Hematopoietic multipotent progenitor cell treated with erythropoietin and hydrocortisone succinate and interleukin-3 and kit ligand, for 4 days (in vitro differentiated cells): ENCODE measurements at places on chromosomes 12 and 14.

DNA sequence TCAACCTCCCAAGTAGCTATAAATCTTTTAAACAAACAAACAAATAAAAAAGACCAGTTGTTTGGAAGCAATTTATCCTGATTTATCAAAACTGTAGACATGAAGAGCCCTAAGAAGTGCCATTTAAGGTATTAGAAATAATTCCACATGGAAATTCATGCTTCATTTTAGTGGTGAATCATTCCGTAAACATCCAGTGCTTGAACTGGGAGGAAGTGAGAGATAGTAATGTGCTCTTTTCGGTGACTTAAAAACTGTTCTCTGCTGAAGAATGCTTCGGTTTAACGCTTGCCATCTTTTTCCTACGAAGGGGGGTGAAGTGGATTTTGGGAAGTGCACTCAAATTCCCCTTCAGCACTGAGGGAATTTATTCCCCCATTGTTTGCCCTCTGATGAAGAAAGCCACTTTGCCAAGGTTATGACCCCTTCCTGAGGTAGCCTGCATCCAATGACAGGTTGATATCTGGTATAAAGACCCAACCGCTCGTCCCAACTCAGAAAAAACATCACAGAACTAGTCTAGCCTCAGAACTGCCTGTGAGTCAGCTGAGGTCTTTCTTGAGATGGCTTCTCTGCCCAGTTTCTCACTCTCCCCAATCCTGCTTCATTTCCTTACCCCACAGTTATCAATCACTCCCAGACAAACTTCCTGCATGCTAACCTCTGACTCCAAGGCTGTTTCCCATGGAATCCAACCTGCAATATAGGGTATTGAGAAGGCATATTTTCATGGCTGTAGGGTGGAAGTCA lies 244.1 kb downstream of the AEBP2 start:
- DNase-seq = no peak

DNA sequence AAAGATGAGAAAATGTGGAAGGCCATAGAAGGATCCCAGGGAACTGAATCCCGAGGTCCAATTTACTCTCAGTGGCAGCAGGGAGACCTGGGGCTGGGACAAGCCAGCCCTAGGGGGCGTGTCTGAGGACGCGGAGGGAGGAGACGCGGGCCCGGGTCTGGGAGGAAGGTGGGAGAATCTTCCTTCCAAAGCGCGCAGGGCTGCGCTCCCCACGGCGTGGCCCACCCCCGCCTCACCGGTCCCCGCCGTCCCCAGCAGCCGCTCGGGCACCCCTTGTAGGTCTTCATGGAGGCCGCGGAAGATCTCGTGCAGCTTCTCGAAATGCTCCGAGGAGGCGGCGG lies 323 bp downstream of the VTI1B start:
- peak; percentile 77 for DNase-seq

DNA sequence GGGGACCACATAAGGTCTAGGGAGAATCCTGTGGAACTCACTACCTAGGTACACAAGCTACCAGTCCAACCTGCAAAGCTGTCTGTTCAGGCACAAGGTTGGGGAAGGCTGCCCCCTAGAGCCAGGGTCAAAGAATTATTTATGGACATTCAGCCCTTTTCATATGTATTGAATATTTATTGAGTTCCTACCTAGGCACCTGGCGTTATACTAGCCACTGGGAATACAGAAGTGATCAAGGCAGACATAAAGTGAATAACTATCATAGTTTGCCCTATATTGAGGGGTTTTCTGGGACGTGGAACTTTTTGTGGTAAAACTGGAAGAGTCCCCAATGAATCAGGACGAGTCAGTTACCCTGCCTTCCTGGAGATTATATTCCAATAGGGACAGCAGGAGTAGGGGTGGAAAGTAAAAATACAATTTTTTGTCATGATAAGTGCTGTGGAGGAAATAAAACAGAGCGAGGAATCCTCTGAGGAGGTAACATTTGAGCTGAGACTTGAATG lies 5.8 kb upstream of the SLC48A1 start:
- DNase-seq = peak; percentile 83

GRCh38 chr12:132204063-132204792 lies 60.0 kb downstream of the NOC4L start:
- DNase-seq = no peak

- DNase-seq = peak; percentile 92
Measured at GRCh38 chr12:69284131-69284530, 44.8 kb downstream of the CPSF6 start.

GRCh38 chr12:120352117-120352516 lies 16.8 kb downstream of the MSI1 start:
- DNase-seq = no peak

DNA sequence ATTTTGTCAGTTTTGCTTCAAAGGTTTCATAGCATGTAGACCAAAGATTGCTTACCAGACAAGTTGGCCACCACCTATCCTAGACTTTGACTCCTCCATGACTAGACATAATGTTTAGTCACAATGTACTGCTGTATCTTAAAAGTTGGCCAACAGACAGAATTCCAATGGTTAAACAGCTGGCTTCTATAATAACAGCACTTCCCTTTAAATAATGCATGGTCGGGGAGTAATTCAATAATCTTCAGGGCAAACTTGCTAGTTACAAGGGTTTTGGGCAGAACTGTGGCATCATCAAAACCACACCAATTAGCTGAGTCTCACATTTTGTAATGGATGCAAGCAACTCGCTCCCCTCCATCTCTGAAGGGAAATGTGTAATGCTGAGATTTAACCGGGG lies 56.9 kb downstream of the IGF1 start:
- no peak for DNase-seq

DNA sequence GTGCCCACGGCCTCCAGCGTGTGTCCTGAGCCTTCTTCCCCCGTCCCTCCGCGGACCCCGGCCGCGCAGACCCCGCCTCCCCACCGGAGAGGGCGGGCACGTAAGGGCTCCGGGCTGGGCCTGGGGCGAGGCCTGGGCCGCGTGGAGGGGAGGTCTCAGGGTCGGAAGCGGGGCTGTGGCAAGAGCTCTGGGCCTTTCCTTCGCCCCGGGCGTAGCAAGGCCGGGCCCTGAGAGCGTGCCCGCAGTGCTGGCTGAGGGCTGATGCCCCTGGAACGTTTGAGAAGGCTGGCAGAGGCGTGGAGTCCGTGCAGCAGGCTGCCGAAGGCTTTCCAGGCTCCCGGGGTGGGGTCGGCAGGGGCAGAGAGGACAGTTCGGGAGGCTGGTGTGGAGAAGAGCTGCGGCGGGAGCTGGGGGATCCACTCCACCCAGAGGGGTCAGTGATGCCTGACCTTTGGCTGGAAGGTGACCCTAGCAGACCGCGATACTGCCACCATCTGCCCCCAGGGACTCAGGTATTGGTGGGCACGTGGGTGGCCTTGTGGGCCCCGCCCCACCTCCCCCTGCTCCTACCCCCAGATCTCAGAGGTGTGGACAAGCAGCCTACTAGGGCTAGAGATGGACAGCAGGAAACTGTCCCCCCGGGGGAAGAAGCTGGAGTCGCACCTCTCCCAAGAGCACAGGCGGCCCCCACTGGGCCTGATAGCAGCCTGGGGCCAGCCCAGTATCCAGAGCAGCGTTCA lies 558 bp downstream of the TEX22 start:
- peak; percentile 83 for DNase-seq

DNA sequence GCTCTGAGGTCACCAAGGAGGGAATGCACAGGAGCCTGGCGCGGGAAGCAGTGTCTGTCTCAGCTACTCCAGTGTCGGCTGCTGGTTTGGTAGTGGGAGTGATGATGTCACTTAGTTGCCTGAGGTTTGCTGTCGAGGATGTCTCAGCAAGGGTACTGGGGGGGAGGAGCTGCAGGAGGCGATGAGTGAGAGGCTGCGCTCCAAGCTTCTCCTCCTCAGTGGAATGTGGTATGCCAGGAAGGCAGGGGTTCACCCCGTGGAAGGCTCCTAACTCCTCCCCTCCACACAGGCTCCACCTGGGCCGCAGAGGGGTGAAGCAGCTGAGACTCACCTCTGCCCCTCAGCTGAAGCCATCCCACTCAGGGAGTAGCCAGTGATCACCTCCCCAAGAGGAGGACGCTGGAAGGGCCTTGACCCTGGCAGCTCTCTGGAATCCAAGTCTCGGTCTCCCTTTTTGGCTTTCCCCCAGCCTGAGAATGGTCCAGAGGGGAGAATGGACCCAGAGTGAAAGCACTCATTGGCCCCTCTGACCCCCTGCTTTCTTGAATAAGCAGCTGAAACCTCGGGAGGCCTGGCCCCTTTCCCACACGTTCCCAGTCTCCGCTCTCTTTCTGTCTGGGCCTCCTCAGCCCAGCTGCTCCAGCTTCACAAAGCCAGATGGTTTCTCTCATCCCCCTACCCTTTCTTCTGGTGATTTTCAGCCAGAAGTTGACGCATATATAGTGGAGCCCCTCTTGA lies 178.9 kb upstream of the FKBP4 start:
- no peak for DNase-seq

DNA sequence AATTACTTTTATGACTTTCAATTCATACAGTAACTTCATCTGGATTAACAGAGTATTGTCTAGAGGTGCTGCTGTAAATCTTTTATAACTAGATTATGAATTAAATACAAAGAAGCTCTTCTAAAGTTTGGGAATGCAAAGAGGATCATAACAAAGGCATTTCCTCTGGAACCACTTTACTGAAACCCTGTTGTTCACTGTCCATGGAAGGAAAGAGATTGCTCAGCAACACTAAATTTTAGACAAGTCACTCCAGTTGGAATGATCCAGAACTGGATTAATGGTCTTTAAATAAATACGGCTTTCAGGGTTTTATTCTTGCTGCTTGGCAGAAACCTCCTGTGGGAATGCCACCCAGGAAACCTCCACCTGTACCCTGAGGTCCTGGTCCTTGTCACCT lies 250.6 kb downstream of the KSR2 start:
- DNase-seq = no peak

- DNase-seq = no peak
Measured at GRCh38 chr14:103693515-103693914, 21.7 kb downstream of the XRCC3 start.

DNA sequence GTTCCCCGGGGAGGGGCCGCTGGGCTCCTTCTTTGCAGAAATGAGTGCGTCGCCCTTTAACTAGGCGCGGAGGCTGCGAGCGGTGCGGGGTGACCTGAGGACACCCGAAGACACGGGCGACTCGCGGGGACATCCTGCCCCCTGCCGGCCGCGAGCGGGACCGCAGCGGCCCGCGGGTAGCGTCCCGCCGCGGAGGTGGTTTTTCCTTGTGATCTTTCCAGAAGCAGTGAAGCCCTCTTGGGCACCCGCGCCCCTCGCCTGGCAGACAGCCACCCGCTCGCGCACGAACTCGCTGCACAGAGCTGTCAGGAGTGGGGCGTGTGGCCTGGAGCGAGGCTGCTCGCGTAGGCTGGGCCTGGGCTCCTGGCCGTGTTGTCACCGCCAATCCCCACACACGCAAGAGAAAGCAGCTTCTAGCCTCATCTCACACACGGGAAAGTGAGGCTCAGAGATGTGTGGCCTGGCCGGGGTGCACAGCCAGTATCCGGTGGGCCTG lies 67.2 kb downstream of the DIO3 start:
- DNase-seq = peak; percentile 85

- DNase-seq = no peak
Measured at GRCh38 chr14:20603813-20604690, 12.9 kb upstream of the RNASE12 start.

DNA sequence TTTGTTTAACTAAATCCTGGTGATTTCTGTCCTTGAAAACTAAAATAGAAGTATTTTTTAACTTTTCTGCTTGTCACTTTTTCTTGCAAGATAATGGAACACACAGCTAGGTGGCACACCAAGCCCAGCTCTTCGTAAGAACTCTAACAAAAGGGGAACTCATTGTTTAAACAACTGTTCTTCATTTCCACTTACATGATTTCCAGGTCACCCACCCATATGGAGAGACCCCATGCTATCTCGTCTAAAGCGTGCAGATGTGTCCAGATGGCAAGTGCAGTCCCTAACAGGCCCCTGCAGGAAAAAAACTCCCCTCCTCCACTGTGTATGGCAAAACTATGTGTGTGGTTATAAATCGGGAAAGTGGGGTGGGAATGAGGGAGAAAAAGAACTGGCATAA lies 43.3 kb upstream of the NT5DC3 start:
- DNase-seq = peak; percentile 81

DNA sequence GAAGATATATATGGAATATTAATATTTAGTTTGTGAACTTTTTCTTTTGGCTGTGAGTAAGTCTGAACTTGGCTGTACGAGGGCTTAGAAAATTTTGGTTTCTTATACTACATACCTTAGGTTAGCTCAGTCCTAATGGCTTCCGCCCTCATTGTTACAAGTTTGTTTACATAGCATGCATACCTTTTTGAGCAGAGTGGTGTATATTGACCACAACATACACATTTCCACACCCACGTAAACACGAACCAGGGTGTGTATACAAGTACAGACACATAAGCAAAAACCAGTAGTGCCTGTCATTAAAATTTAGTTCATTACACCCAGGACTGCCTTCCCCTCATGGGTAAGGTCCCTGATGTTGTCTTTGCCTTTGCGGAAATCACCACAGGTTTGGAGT lies 230.2 kb upstream of the RGS6 start:
- DNase-seq = no peak

- no peak for DNase-seq
Measured at GRCh38 chr14:102500713-102501112, 8.9 kb downstream of the ANKRD9 start.

DNA sequence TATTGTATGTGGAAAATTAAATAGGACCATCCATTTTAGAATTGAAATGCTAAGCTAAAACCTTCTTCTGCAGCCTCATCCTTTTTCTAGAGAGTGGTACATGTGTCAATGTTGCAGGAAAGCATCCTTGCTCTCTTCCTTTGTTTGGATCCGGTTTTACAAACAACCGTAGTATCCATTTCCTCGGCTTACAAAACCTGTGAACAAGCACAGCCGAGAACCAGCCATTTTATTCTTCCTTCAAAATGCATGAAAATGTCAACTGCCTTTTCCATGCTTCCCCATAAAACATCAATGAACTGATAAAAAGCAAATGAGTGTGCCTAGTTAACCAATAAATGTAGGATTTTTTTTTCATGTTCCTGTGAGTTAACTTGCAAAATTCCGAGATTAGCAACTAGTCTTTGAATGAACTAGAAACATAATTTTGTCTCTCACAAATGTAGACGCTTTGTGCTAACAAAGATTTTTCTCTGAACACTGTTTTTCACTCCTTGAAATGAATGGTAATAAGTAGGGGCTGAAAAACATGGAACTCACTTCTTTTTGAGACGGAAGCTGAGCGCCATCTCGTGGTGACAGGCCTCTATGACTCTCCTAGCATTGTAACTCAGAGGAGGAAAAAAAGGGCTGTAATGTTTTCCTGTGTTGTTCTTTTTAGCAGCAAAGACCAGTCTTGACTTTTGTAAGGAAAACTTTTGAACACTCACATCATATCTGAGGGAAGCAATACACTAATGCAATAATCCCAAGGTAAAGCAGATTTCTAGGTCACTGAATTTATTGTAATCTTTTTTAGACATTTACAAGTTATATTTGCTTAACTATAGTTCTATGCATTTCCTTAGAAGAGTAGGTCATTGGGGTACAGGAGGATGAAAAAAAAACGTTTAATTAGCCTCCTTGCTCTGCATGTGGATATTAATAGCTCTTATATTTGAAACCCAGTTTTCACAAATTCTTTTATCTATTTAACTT lies 157.4 kb upstream of the FOXG1 start:
- DNase-seq = peak; percentile 76

- no peak for DNase-seq
Measured at GRCh38 chr12:97292588-97292987, 170.0 kb upstream of the RMST start.

GRCh38 chr12:18868717-18869116 lies 130.8 kb downstream of the CAPZA3 start:
- DNase-seq = peak; percentile 30
